Thoracic aorta (tissue), 2 donors: ENCODE measurements at places on chromosomes 2 and 18.

DNA sequence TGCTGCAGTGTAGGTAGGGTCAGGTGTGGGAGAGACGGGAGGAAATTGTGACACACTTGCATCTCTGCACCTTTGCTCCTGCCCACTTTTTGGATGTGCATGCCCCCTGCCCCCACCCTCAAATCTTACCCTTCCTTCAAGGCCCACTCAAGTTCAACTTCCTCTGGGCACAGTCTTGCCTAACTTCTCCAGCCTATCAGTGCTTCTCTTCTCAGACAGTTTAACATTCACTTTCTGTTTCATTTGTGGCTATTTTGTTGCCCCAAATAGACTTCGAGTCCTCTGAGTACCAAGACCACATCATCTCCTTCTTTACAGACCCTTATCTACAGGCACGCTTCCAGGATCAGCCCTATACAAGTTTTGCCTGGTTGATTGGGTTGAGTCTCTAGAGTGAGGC lies 2.7 kb downstream of the ST8SIA5 start:
- no peak for DNase-seq

DNA sequence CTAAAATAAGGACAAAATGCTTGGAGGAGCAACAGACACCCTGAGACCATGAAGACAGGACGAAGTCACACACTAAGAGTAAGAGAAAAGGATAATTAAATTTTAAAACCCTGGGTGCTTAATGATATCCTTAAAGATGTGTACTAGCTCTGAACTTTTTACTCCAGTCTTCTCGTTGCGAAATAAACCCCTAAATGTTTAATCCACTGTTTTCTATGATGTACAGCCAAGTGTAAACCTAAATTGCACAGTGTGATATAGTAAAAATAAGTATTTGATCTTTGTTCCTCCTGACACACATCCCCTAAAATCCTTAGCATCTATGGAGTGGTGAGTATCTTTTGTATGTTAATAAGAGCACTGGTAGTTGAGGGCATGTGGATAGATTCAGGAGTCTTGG lies 157.5 kb upstream of the PKDCC start:
- no peak for DNase-seq

- no peak for DNase-seq
These were observed 243.5 kb downstream of the ASXL3 start for GRCh38 chr18:33821503-33821902.

GRCh38 chr2:206701952-206702605 lies 16.1 kb downstream of the DYTN start:
- DNase-seq = no peak

- DNase-seq = no peak
These were observed 120.9 kb downstream of the FAM210A start for GRCh38 chr18:13605477-13605876.

- no peak for DNase-seq
These were observed 909 bp downstream of the TGFA start for GRCh38 chr2:70552501-70553333.

DNA sequence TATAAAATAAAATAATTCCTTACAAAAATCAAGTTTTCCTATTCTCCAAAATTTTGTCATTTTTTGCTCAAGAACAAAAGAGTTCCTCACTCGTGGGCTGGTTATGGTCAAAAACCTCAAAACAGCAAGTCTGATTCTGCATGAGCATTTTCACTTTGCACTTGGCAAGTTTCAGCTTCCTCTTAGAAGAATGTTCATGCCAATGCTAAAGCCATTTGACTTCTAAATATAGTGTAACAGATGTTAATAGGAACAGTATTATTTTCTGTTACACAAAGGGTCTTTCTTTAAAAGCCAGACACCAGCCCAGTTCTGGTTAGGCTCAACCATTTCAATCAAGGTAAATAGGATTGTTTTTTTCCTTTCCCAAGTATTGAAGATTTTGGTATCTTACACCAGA lies 261.3 kb upstream of the CCDC68 start:
- DNase-seq = no peak

DNA sequence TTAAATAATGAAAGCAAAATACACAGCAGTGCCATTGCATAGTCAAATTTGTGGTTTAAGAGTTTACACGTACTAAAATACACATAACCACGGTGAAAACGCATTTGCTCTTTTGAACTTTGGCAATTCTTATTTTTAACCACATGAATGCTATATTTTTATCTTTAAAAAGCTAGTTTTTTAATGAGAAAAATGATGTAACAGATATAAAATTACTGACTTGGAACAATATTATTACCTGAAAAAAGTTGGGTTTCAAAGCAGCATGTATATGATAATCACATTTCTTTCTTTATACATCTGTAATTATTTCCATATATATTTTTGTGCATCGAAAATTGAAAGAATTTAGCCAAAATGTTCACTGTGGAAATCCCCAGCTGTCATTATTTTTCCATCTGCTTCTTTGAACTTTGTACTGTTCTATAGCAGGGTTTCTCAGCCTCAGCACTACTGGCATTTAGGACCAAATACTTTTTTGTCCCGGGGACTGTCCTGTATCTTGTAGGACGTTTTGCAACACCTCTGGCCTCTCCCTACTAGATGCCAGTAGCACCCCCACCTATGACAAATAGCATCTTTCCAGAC lies 75.9 kb upstream of the CAB39 start:
- DNase-seq = no peak

GRCh38 chr18:13164406-13164805 lies 54.2 kb upstream of the LDLRAD4 start:
- DNase-seq = no peak

GRCh38 chr2:227134591-227134990 lies 29.4 kb downstream of the COL4A4 start:
- no peak for DNase-seq

DNA sequence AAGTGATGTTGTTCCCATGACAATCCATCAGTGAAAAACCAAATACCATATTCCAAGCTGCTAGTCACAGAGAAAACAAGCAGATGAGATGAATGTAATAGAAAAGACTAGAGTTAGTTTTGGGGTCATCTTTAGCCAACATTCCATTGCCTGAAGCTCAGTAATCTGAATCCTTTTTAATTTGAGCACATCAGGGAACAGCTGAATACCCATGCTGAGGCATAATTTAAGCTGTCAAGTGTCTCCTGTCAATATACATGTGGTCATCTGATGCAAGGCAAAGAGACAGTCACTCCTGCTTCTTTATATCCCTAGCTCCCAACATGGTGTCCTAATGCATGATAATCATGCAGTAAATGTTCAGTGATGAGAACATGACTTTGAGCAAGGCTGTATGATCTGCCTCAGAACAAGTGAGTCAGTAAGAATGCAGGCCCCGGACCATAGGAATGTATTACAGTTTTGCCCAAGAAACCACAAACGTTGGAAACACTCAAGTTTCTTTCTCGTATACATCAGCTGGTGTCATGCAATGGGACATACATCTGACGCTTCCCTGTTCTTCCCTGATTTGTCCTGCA lies 48.0 kb downstream of the CDK15 start:
- DNase-seq = no peak

DNA sequence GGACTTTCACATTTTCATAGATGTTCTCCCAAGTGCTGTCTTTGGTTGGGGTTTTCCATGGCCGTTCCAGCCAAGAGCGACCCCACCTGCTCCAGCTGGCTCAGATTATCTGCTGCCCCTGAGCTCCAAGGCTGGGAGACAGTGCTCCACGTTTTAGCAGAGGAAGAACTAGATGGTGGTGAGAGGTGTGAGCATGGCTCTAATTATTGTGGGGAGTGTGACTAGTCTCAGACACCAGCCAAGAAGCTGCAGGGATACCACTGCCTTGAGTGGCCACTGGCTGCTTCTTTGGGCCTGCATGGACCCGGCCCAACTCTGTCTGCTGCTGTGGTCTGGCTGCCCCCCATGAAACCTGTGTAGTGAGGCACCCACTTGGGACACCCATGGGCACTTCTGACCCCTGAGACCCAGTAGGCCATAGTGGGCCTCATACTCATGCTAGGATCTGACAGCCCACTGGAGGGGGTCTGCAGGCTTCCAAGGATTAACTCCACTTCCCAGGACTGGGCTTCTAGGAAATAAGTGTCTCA lies 2.8 kb upstream of the NCL start:
- no peak for DNase-seq

DNA sequence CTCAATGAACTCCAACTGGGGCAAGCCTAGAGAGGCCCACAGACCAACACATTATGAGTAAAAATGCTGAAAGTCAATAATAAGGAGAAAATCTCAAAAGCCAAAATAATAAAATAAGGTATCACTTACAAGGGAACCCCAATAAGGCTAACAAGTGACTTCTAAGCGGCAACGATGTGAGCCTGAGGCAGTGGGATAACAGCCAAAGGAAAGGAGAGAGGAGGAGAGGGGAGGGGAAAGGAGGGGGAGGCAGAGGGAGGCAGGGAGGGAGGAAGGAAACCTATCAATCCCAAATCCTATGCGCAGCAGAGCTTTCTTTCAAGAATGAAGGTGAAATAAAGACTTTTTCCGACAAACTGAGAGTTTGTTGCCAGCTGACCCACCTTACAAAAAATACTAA lies 6.0 kb upstream of the NFATC1 start:
- DNase-seq = no peak

DNA sequence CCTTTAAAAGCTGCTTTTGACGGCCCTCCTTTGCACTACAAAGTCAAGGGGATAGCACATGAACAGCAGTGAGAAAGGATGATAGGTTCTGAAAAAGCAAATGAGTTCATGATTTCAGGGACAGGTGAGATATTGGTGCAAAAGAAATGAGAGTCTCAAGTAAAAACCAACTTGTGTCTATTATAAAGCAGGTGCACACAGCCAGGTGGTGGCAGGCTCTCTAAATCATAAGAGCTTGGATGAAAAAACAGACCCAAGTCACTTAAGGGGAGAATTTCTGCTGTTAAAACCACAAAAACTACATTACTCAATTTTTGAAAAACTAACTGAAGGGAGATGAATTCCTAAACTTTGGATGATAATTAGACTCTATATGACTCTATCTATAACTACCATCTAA lies 201.5 kb downstream of the SP3 start:
- no peak for DNase-seq

- DNase-seq = no peak
These were observed 90.5 kb downstream of the MYO5B start for GRCh38 chr18:50104421-50104820.

GRCh38 chr2:228417526-228417925 lies 236.0 kb upstream of the SPHKAP start:
- DNase-seq = no peak

DNA sequence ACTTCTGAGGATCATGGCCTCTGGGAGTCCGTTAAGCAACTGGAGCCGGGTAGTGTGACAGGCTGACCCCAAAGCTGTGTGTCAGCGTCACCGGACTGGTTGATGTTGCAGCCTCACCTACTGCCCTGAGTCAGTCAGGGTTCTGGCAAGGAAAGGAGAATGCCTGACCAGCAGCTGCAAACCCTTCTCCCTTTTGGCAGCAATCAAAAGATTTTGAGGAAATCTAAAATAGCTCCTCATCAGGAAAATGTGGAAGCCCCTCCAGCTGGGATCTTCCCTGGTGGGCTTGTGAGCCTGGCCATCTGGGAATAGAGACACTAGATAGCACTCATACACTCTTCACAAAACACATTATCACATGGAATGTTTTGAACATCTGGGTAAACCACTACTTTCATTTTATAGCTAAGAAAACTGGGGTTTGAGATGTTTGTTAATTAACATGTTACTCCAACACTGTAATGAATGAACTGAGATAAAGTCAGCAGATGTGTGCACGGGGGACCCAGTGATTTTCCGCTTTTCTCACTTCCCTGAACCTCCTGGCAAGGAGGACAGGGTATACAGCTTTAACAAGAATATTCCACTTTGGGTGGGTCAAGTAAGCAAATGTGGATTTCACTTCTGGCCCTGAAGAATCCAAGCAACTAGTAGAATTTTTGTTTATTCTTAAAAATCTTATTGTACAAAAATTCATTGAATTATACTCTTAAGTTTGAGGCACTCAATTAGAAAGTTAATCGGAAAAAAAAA lies 24.7 kb downstream of the CLUL1 start:
- no peak for DNase-seq

DNA sequence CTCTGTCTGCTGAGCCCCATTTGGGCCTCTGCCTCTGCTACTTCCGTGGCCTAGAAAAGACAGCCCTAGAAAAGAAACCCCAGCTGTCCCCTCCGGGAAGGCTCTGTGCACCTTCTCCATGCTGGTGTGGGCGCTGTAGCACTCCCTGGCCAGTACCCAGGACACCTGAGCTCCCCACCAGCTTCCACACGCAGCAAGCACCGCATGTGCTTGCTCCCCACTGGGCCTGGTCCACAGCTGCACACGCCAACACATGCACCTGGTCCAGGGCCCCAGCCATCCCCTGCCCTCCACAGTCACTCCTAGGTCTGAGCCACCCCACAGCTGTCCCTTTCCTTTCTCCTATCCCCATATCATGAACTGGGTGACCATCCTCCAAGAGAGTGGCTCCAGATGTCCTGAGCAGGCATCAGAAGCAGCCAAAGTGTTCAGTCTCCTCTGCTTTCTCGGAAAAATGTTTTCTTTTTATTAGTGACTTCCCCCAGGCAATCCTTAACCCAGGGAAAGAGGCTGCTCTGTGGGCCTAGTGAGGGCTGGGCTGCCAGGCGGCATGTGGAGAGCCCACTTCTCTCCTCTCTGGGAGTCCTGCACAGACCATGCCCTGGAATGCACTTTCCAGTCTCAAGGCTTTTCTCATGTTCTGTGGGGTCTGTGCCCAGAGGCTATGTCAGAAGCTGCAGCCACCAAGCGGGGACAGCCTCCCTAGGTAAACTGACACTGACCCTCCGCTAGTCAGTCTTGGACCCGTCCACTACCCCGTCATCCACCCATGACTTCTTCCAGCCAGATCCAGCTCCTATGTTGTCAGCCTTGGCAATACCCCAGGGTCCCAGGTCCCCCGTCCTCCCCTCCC lies 133.7 kb downstream of the KLHL29 start:
- DNase-seq = no peak

DNA sequence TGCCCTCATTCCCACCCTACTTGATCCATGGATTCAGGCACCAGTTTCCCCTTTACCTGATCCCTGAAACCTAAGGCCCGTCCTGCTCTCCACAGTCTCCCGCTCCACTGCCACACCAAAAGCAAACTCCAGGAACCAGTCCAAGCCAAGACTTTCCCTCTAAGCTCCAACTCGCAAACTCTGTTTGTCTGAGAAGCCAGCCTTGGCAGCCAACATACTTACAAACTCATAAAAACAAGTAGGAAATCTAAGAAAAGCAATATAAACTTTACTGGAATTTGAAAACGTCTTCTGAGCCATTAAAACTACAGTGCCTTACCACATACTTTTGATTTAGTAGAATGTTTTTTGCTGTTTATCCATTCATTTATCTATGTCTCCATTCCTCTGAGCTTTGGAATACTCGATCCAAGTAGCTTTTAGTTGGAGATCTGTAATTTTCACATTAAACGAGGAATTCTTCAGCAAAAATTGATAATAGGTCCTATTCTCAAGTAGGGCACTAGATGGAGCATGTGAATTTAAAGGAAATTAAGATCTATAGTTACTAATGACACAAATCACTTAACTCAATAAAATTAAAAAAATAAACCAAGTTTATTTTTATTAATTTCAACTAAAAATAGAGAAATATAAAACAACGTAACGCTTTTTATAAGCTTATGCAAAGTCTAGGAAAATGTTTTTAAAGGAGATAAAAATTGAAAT lies 199.7 kb downstream of the MYO3B start:
- no peak for DNase-seq

- DNase-seq = no peak
These were observed 2.1 kb downstream of the COL6A3 start for GRCh38 chr2:237411683-237412423.
